ENCODE measurements at places on chromosomes 11 and 22.

- DNase-seq: no peak
These were observed 176.5 kb downstream of the LARGE1 start for GRCh38 chr22:33743756-33744155.

GRCh38 chr11:64813826-64814225 lies 3.5 kb upstream of the MEN1 start:
- DNase-seq: no peak

DNA sequence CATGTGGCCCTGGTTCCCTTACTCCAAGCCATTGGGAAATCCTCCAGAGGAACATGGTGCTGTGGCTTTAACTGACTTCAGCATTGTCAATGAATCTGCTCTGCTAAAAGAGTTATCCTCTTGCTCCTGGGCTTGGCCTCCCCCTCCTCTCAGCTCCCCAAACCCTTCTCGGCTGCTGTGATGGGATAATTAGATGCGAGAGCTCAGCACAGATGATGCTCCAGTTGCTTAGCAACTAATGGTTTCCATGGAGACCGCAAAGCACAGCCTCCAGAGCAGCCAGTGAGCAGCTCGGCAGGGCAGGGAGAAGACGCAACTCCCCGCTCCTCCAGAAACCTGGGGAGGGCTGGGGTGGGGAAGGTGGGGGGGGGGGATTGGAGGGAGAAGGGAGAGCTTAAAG lies 2.8 kb upstream of the UPK2 start:
- peak; percentile 40 for DNase-seq

DNA sequence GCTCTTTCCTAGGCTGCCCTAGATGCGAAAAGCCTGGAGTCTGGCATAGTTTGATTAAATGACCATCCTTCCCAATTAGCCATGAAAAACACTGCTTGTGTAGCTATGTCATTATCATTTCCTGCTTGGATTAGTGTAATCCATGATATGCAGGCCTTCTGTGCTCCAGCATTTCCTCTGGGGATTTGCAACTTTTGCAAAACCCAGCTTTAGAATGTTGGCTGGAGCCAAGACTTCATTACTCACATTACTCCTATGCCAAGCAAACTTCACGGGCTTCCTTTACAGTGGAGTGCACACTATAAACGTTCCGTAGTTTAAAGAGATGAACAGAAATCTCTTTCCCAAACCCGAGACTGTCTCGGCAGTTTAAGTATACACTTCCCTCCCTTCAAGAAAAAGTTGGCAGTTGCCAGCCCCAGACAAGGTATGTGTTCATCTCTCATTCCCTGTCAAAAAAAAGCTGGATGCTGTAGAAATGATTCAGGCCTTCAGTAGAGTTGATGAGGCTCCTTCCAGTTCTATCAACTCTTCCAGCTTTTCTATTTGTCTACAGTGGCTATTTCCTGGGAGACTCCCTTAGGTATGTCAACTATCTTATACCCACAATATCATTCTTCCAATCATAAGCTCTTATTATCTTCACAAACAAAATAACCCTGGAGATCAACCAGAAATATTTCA lies 180.0 kb downstream of the MAML2 start:
- DNase-seq: no peak

GRCh38 chr11:95647871-95648270 lies 141.7 kb downstream of the FAM76B start:
- no peak for DNase-seq

GRCh38 chr22:30444632-30445437 lies 19.3 kb downstream of the MTFP1 start:
- DNase-seq: peak; percentile 40

- no peak for DNase-seq
These were observed 59.9 kb downstream of the APIP start for GRCh38 chr11:34856251-34856650.

- DNase-seq: no peak
These were observed 55.9 kb downstream of the SHISAL1 start for GRCh38 chr22:44256556-44257485.

DNA sequence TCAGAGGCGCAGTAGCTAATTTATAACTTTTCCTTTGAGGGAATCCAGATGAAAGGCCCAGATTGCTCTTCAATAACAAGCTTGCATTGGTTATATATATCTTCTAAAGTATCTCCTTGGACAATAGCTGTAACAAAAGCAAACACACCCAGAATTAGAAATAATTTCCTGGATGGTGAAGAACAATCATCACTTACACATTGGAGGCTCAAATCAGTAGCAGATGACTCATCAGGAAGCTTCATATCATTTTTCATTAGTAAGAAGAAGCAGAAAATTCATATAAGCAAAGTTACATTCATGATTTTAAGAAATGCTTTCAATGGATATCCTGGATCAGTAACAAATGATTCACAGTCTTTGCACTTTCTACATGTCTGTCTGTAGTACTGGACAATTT lies 173.6 kb upstream of the CCDC90B start:
- DNase-seq: peak; percentile 65

GRCh38 chr11:68988491-68988890 lies 7.7 kb upstream of the MRGPRD start:
- no peak for DNase-seq
